ENCODE measurements at places on chromosomes 3 and 15.

DNA sequence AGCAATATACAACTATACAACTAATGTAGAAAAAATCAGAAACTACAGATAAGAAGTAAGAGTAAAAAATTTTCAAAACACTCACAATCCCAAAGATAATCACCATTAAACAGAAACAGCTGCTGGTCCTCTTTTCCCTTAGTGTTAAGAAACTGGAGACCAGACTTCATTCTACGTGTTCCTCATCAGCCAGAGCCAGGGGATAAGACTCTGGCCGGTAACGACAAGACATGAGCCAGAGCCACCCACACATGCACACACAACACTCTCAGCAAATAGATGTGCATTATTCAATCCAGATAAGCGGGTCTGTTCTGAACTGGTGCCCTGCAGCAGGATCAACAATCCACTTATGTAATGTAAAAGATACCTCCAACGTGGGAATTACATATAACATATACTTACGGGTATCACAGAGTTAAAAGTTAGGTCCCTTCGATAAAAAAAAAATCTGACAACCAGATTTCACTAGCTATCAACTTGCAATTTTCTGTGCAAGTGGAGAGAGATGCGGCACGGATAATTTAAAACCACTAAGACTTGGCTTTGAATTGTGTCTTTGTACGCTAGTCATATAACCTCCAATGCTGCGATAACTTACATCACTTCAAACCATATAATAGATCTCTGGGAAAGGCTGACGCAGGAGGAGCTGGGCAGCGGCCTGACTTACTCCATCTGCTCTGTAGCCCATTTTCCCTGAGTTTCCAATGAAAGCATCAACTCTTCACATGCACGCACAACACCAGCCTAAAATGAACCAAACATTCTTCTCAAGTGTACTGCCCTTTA is 17.8 kb downstream of the PRICKLE2 start:
- no peak for DNase-seq

GRCh38 chr15:67183443-67184169 is 70.9 kb downstream of the AAGAB start:
- no peak for DNase-seq

DNA sequence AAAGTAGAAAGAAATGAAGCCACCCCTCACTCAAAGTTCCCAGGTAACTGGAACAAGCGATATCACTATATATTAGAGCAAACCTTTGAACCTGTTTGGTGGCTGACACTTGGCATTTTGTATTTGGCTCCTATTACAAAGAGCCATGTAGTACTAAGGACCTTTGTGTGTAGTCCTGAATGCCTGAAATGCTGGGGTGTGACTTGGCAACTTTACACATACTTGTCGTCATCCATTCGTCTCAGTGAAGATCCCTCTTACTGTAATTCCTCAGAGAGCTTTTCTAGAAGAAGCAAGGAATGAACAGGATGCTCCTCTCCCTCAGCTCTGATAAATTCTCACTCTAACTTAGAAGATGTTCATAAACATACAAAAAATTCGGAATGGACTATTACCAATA is 216.1 kb upstream of the CDIN1 start:
- DNase-seq: no peak

- DNase-seq: no peak
Measured at GRCh38 chr15:41851167-41851523, 12.5 kb downstream of the PLA2G4B start.

GRCh38 chr3:45907769-45908705 is 21.7 kb downstream of the CCR9 start:
- no peak for DNase-seq

All from SIG-M5 (cell line).